Muscle of leg (tissue), 16 donors: ENCODE measurements at places on chromosomes 13 and 19.

DNA sequence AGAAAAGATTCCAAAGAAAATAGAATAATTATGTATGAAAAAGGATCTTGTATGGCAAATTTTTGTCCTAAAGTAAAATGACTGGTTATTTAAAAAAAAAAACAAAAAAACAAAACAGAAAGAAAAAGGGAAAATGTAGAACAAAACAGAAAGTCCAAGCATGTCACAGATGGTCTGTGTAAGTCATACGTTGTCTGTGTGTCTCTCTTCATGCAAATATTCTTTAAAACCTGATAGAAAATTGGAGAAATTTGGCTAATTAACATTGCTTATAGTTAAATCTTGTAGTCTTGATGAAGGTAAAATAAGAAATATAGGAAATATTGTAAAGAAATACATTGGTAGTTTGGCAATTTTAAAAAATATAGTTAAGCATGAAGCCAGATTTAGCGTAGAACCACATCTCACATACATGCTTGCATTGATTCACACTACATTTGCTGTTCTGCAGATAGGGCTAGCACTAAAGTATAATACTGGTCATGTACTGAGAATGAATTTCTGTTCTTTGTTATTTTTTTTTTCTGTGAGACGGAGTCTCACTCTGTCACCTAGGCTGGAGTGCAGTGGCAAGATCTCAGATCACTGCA is 58.4 kb downstream of the SPRYD7 start:
- no peak overlapping the region for H3K27ac ChIP-seq
- no peaks in the 10 kb centered on the region for H3K36me3 ChIP-seq
- DNase-seq, result no peak
- no peaks in the 10 kb centered on the region for H3K4me1 ChIP-seq
- H3K27me3 ChIP-seq, result no peaks in the 10 kb centered on the region

DNA sequence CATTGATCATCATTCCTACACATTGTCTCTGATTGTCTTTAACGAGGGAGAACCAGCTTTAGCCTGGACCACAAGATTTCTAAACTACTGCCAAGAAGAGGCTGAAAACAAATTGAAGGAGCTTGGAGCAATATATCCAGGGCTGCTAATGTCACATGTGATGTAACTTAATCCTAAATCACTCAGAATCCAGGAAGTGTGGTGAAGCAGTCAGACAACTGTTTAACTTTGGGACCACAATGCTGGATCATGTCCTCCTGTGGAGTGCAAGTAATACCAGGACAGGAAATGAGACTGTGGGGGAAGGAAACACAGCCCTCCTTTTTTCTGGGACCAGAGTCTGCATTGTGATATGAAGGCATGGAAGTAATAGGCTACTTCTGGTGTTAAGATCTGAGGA is 430.2 kb downstream of the KCTD12 start:
- no peaks in the 10 kb centered on the region for H3K4me1 ChIP-seq
- H3K36me3 ChIP-seq, result no peaks in the 10 kb centered on the region
- H3K27me3 ChIP-seq, result no peaks in the 10 kb centered on the region
- no peak overlapping the region for H3K4me3 ChIP-seq
- H3K27ac ChIP-seq, result no peak overlapping the region

DNA sequence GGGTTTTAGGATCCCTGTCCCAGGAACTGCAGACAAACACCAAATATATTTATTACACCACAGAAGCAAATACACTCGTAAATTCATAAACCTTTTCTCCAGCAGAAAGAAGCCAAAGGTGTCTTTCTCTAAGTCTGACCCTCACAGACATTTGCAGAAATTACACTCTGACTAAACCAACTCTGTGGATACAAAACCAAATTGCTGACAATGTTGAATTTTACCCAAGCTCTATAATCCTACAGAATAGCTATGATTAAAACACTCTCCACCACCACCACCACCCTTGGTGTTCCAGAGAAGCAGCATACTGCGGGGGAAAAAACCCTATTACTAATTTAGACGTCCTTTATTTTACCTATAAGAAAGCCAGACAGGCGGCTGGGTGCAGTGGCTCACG is 5.2 kb downstream of the ZNF564 start:
- H3K4me1 ChIP-seq, result peaks cover 13% of the 10 kb centered on the region
- H3K4me3 ChIP-seq, result no peak overlapping the region
- no peaks in the 10 kb centered on the region for H3K27me3 ChIP-seq
- peaks cover 25% of the 10 kb centered on the region for H3K36me3 ChIP-seq
- no peak for DNase-seq

DNA sequence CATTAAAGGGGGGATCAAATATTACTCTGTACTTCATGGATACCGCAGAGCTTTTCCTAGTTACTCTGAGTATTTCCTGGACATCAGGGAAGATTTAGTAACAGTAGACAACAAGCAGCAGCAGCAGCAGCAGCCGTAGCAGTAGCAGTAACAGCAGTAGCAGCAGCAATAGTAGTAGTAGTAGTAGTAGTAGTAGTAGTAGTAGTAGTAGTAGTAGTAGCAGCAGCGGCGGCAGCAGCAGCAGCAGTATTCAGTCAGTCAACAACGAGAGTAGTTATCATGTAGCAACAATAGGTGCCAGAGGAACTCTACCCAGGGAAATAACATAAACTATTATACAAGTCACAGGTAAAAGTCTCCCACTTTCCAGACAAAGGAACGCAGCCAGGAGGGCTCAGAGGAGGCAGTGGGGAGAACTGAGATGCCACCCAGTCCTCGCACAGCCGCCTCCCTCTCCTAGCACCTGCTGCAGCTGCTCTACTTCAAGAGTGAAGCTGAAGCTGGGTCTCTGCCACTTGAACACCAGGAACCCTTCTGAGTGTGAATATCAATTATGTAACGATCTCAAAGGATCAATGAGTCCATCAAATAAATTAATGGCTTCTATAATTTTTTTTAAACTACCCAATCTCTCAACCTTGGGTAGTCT is 1.3 kb upstream of the DOCK9 start:
- H3K27ac ChIP-seq, result peak overlapping the region; percentile 45
- no peaks in the 10 kb centered on the region for H3K36me3 ChIP-seq
- no peak for DNase-seq
- H3K4me3 ChIP-seq, result no peak overlapping the region

- H3K4me1 ChIP-seq, result no peaks in the 10 kb centered on the region
- H3K4me3 ChIP-seq, result no peak overlapping the region
- H3K27ac ChIP-seq, result no peak overlapping the region
- H3K27me3 ChIP-seq, result no peaks in the 10 kb centered on the region
Measured at GRCh38 chr13:29718694-29719093, 123.2 kb upstream of the SLC7A1 start.

DNA sequence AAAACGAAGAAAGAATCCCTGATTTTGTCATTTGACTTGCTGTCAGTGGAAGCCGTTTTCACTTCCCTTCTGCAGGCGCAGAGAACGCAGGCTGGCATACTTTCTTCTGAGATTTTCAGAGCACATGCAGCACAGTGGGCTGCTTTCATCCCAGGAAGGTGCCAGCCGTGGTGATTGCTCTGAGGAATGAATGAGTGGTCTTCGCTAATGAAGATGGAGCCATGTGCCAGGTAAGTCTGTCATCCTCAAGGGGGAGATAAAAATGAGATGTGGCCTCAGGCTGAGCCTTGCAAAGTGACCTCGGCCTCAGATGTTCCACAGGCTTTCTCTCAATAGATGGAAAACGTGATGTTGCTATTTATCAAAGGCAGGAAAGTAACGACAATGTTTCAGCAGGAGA is 94.6 kb upstream of the FARP1 start:
- peak; percentile 14 for DNase-seq
- peaks cover 2% of the 10 kb centered on the region for H3K27me3 ChIP-seq
- no peaks in the 10 kb centered on the region for H3K36me3 ChIP-seq
- H3K4me3 ChIP-seq, result no peak overlapping the region

DNA sequence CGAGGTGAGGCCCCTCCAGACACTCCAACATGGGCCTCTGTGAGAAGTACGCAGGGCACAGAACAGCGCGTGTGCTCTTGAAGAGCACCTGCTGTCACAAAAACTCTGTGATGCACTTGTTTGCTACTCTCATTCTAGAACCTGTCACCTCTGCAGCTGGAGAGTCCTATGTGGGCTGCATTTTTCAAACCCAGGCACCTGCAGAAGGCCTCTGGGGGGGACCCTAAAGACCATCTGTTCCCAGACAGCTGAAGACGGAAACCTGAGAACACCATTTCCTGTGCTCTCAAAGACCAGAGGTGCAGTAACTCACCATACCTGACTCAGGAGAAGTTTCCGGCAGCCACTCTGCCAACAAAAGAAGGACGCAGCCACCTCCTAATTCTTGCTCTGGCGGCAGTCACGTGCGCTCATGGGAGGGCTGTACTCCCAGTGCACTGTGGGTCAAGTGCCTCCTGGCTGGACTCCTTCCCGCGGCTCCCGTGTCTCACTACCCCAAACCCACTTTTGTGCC is 28.1 kb downstream of the RANBP3 start:
- H3K27me3 ChIP-seq, result no peaks in the 10 kb centered on the region
- H3K4me1 ChIP-seq, result peaks cover 60% of the 10 kb centered on the region
- DNase-seq, result no peak
- peaks cover 36% of the 10 kb centered on the region for H3K36me3 ChIP-seq

- no peaks in the 10 kb centered on the region for H3K27me3 ChIP-seq
- H3K4me3 ChIP-seq, result no peak overlapping the region
- H3K36me3 ChIP-seq, result no peaks in the 10 kb centered on the region
- H3K27ac ChIP-seq, result no peak overlapping the region
- peaks cover 7% of the 10 kb centered on the region for H3K4me1 ChIP-seq
Measured at GRCh38 chr13:42395086-42395821, 123.3 kb downstream of the AKAP11 start.

- no peak overlapping the region for H3K27ac ChIP-seq
- DNase-seq, result no peak
- peaks cover 39% of the 10 kb centered on the region for H3K27me3 ChIP-seq
- peaks cover 20% of the 10 kb centered on the region for H3K4me1 ChIP-seq
- H3K36me3 ChIP-seq, result no peaks in the 10 kb centered on the region
- H3K4me3 ChIP-seq, result no peak overlapping the region
Measured at GRCh38 chr13:112897956-112898620, 70.9 kb upstream of the MCF2L start.

- H3K27ac ChIP-seq, result no peak overlapping the region
- H3K36me3 ChIP-seq, result peaks cover 26% of the 10 kb centered on the region
Measured at GRCh38 chr19:1052349-1052975, 12.6 kb downstream of the ABCA7 start.

DNA sequence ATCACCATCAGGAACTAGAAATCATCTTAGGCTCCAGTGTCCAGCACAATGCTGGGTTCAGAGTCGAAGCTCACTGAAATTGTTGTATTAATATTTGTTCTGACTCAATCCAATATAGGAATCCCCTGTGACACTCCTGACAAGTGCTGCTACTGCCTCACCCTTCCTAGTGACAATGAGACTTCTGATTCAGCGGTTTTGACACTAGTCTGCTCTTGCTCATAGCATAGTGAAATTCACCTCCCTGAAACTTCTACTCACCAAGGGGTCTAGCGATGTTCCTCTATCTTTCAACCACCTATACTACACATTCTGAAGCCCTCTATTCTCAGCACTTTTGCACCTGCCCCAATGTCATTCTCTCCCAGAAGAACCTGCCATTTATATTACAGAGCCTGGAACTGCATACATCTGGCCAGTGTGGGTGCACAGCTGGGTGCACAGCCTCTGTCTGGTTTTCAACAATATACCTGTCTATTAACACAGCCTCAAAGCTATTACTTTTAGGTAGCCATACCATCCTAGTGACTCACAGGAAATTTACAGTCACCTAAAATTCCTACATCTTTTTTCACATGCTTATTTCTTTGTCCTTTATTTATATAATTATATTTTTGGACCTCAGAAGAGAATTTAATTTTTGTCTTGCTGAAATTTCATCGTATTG is 88.3 kb downstream of the DOCK9 start:
- no peak overlapping the region for H3K4me3 ChIP-seq
- H3K27ac ChIP-seq, result no peak overlapping the region
- peaks cover 2% of the 10 kb centered on the region for H3K27me3 ChIP-seq

DNA sequence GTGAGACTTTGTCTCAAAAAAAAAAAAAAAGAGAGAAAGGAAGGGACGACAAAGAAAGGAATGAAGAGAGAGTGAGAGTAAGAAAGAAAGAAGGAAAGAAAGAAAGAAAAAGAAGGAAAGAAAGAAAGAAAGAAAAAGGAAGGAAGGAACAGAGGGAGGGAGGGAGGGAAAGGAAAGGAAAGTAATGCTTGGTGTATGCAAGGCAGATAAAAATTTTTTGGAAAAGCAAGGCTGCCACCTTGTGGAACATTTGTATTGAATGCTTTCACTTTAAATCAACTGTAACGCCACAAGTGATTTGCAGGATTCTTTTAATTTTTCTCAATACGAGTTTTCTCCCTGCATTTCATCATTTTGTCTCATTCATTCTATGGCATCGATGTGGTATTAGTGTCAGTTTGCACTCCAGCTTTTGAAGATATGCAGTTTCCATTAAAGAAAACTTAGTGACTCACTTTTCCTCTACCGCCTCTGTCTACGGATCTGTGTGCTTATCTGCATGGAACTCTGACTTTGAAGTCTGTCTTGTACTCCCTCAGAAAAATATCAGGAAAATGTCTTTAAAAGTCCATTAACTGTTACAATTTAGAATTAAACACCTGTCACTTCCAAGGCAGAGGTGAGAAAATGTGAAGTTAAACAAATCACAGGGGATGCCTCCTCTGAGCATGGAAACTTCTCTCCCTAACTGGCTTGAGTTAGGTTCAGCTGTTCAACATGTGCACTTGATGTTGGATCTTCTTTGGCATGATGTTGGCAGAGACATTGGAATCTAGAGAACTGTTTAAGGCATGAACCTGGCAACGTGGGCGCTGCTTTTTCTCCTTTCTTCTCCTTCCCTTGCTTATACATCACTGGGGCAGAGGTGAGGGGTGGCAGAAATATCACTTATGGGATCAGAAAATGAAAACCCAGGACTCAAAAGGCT is 20.0 kb upstream of the ZDHHC20 start:
- no peak overlapping the region for H3K4me3 ChIP-seq
- no peaks in the 10 kb centered on the region for H3K27me3 ChIP-seq
- H3K4me1 ChIP-seq, result peaks cover 8% of the 10 kb centered on the region
- DNase-seq, result peak; percentile 91
- H3K36me3 ChIP-seq, result no peaks in the 10 kb centered on the region

- H3K27me3 ChIP-seq, result no peaks in the 10 kb centered on the region
- DNase-seq, result no peak
- H3K4me3 ChIP-seq, result no peak overlapping the region
- no peaks in the 10 kb centered on the region for H3K4me1 ChIP-seq
- H3K27ac ChIP-seq, result no peak overlapping the region
- H3K36me3 ChIP-seq, result no peaks in the 10 kb centered on the region
Measured at GRCh38 chr13:100212904-100213553, 124.1 kb downstream of the PCCA start.
